ENCODE measurements at places on chromosomes 5 and 9. TPM values are rescaled to one million over a fixed set of nuclear protein-coding genes. Genes with fewer than 3 reads are reported as not detected.

The RASEF gene
- 1.1 TPM for polyA plus RNA-seq

The PCDH1 gene
- 41.7 TPM for polyA plus RNA-seq

The PCDHB15 gene
- polyA plus RNA-seq, result 0.28 TPM

The BNC2 gene
- polyA plus RNA-seq, result 0.03 TPM

The LHX6 gene
- polyA plus RNA-seq, result 3.0 TPM

The WDR31 gene
- polyA plus RNA-seq, result 1.3 TPM

The OR1J4 gene
- polyA plus RNA-seq, result not detected

The VAV2 gene
- polyA plus RNA-seq, result 29.9 TPM

The SLC34A3 gene
- not detected for polyA plus RNA-seq

The RGS7BP gene
- polyA plus RNA-seq, result not detected

The PITX1 gene
- 9.2 TPM for polyA plus RNA-seq

The MLANA gene
- not detected for polyA plus RNA-seq

The ZNF454 gene
- polyA plus RNA-seq, result not detected

The PCDHGA2 gene
- 2.0 TPM for polyA plus RNA-seq

The ERGIC1 gene
- 111 TPM for polyA plus RNA-seq

The MYORG gene
- 7.5 TPM for polyA plus RNA-seq

The CERCAM gene
- 50.7 TPM for polyA plus RNA-seq

The FOXD4 gene
- 0.10 TPM for polyA plus RNA-seq

The PCDHGC3 gene
- 48.6 TPM for polyA plus RNA-seq

The PCDHA13 gene
- polyA plus RNA-seq, result 0.11 TPM

The PTGDS gene
- polyA plus RNA-seq, result not detected

The PCDHGC4 gene
- 0.14 TPM for polyA plus RNA-seq

The RPL12 gene
- polyA plus RNA-seq, result 2,249 TPM

The PAPPA gene
- 0.06 TPM for polyA plus RNA-seq

The DMAC1 gene
- polyA plus RNA-seq, result 15.2 TPM

The GABRA1 gene
- polyA plus RNA-seq, result not detected

The MTX3 gene
- 6.5 TPM for polyA plus RNA-seq

The GAS1 gene
- 1.4 TPM for polyA plus RNA-seq

The CMYA5 gene
- 0.41 TPM for polyA plus RNA-seq

The TMEFF1 gene
- polyA plus RNA-seq, result 0.32 TPM

The WDR36 gene
- 21.3 TPM for polyA plus RNA-seq

The PHYKPL gene
- 9.6 TPM for polyA plus RNA-seq

The SLC34A1 gene
- polyA plus RNA-seq, result 0.02 TPM

The IFNA2 gene
- polyA plus RNA-seq, result not detected

The PCDHGB6 gene
- polyA plus RNA-seq, result 0.11 TPM

The ABLIM3 gene
- polyA plus RNA-seq, result 21.6 TPM

The RETREG1 gene
- polyA plus RNA-seq, result 5.2 TPM

The PAEP gene
- not detected for polyA plus RNA-seq

The CD274 gene
- 6.5 TPM for polyA plus RNA-seq

The TEX48 gene
- polyA plus RNA-seq, result not detected

The FOXD4L5 gene
- polyA plus RNA-seq, result 0.02 TPM

The OBP2B gene
- polyA plus RNA-seq, result 0.12 TPM

The PCDHGB7 gene
- 0.65 TPM for polyA plus RNA-seq
